ENCODE measurements at places on chromosomes 12 and 14.

DNA sequence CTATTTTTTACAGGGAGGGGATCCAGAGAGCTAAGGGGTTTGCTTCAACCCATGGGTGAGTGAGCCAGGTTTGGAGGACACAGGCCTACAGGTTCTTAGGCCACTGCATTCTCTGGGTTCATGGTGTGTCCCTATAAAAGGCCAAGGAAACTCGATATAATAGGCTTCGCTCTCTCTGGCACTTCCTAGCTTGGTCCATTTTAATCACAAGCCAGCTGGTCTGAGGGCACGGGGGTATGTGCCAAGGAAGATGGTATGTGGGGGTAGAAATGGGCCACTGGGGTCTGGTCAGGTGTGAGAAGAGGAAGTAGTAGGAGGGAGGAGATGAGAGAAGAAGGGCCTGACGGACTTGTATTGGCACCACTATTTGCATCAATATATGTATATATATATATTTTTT is 4.9 kb downstream of the ETV6 start:
- no peak for ATAC-seq

- no peak for ATAC-seq
Observed at GRCh38 chr14:63205044-63205575, 867 bp downstream of the RHOJ start.

- ATAC-seq = no peak
Observed at GRCh38 chr12:81518638-81519037, 240.5 kb downstream of the PPFIA2 start.

DNA sequence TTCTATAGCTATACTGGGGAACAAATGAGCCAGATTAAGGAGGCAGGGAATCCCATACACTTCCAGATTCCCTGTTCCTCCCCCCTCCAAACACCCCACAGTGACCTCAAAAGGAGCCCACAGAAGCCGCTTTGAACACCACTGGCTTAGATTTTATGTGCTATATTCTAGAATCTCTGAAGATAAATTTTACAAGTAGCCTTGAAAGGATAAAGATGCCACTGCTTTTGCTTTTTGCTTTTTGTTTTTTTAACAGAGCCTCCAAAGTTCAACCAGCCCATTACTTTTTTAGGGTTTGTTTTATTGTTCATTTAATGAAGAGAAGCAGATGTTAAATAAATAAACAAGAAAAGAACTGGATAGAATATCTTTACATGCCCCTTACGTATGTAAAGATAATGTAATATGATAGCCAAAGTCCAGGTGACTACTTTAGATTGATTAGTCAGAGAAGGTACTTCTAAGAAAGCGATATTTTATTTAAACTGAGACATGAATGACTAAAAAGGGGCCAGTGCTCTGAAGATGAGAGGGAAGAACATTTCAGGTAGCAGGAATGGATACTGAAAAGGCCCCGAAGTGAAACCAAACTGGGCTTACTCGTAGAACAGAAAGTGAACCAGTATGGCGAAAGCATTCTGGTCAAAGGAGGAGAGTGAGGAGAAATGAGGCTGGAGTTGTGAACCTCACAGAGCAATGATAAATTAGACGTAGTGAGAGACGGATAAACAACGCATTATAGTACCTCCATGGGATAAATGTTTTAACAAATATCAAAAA is 44.6 kb downstream of the DUSP6 start:
- ATAC-seq = peak; percentile 53

GRCh38 chr12:131309700-131310099 is 356.0 kb downstream of the ADGRD1 start:
- no peak for ATAC-seq

DNA sequence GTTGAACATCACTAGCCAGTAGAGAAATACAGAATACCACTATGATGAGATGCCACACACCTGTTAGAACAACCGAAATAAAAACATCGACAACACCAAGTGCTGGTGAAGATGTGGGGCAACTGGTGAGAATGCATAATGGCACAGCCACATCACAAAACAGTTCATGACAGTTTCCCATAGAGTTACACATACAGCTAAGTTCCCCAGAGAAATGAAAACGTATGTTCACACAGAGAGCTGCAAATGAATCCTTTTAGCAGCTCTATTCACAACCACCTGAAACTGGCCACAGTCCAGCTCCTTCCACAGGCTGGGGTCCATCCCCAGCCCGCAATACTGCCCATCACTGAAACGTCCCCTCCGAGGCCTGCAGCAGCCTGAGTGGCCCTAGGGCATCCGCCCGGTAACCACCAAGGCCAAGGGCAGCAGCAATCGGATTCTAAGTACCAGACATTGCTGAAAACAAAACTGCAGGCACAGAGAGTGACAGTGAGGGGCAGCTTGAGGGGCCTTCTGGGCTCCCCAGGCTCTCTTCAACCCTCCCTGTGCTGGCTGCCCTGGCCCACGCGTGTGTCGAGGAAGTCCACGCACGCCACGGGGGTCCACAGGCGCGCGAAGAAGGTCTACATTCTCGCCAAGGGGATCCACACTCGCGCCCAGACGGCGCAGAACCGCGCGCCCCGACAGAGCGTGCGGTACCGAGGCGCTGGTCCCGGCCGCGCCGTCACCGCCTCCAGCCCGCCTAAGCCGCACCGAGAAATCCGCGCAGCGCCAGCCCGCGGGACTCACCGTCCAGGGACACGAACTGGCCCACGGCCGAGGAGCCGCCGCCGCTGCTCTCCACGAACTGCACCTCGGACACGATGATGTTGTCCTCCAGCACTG is 903 bp downstream of the BRF1 start:
- no peak for ATAC-seq
